ENCODE measurements at places on chromosomes 16 and 17. TPM values are rescaled to one million over a fixed set of nuclear protein-coding genes. Genes with fewer than 3 reads are reported as not detected.

DNA sequence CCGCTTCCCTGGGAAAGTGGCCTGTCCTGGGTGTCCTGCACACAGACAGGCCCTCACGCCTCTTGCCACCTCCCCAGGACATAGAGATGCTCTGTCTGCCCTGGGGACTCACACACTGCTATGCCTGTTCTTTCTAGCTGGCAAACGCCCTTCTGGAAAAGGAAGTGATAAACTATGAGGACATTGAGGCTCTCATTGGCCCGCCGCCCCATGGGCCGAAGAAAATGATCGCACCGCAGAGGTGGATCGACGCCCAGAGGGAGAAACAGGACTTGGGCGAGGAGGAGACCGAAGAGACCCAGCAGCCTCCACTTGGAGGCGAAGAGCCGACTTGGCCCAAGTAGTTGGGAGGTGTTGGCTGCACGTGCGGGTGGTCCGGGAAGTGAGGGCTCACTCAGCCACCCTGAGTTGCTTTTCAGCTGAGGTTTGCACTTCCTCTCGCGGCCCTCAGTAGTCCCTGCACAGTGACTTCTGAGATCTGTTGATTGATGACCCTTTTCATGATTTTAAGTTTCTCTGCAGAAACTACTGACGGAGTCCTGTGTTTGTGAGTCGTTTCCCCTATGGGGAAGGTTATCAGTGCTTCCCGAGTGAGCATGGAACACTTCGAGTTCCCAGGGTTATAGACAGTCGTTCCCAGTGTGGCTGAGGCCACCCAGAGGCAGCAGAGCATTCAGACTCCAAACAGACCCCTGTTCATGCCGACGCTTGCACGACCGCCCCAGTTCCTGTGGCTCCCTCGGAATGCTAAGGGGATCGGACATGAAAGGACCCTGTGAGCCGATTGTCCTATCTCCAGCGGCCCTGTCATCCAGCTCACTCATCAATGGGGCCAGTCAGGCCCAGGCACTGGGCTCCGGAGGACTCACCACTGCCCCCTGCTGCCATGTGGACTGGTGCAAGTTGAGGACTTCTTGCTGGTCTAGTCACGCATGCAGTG lies 3.5 kb upstream of the RPL13 start:
- DNase-seq, result no peak

- DNase-seq, result no peak
Measured at GRCh38 chr17:36500745-36501225, 14.3 kb downstream of the ZNHIT3 start.

- no peak for DNase-seq
Measured at GRCh38 chr17:73984941-73985340, 218.5 kb upstream of the RPL38 start.

- no peak for DNase-seq
Measured at GRCh38 chr17:6903326-6903900, 71.9 kb upstream of the TEKT1 start.

- no peak for DNase-seq
Measured at GRCh38 chr17:64968652-64969501, 49.6 kb upstream of the LRRC37A3 start.

DNA sequence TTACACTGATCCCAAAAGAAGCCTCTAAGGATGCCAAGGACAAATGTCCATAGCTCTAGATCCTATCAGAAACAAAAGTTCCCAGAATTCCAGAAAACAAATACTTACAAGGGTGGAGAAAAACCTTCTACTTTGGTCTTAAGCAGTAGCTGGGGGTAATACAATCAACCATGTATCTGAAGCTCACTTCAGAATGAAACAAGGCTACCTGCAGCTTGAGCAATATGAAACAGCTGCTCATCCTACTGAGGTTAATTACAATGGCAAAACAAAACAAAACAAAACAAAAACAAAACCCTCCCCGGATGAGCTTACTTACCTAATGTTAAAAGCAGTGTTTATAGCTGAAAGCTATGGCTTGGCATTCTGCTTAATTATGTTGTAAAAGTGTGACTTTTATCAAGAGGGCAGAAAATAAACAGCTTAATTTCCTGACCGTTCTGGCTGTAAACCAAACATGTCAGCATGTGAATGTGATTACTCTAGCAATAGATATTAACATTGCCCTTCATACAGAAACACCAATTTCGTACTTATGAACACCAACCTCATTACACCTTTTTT lies 10.5 kb downstream of the PDZD9 start:
- no peak for DNase-seq

DNA sequence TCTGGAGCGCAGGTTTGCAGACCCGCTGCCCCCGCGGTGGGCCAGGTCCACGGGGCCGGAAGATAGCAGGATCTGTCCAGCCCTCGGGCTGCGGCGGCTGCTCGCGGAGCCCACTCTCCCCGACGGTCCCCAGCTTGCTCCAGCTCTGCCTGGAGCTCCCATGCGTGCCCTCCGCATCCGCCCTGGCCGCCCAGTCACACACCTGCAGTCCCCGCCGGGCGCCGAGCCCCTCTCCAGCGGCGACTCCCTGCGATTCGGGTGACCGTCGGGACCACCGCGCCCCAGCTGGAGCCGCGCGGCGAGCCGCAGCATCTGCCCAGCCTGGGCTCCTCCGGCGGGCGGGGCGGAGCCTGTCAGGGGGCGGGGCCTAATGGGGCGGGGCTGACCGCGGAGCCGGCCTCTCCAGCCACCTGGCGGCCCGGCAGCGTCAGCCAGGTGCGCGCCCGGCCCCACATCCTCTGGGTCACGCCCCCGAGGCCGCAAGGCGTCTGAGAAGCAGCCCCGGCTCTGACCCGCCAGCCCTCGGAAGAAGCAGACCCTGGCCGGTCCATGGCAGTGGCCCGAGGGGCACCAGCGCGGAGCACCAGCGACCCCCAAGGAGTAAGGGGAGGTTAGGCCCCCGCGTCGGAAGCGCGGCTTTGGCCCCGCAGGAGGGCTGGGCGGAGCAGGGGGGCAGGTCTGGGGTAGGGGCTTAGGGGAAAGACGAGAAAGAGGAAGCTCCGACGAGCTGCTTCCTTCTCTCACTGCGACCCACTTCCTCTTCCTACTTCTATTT lies at the start of gene PIK3R5:
Gene PIK3R5, minus strand, starts transcription at position 314 of the 775 bp plus-strand sequence. CDS start 54,213 bp downstream, outside the sequence.
- DNase-seq, result no peak

- DNase-seq, result no peak
Measured at GRCh38 chr17:53628011-53628410, 194.7 kb upstream of the KIF2B start.

GRCh38 chr16:85003725-85004586 lies 7.4 kb downstream of the ZDHHC7 start:
- no peak for DNase-seq

DNA sequence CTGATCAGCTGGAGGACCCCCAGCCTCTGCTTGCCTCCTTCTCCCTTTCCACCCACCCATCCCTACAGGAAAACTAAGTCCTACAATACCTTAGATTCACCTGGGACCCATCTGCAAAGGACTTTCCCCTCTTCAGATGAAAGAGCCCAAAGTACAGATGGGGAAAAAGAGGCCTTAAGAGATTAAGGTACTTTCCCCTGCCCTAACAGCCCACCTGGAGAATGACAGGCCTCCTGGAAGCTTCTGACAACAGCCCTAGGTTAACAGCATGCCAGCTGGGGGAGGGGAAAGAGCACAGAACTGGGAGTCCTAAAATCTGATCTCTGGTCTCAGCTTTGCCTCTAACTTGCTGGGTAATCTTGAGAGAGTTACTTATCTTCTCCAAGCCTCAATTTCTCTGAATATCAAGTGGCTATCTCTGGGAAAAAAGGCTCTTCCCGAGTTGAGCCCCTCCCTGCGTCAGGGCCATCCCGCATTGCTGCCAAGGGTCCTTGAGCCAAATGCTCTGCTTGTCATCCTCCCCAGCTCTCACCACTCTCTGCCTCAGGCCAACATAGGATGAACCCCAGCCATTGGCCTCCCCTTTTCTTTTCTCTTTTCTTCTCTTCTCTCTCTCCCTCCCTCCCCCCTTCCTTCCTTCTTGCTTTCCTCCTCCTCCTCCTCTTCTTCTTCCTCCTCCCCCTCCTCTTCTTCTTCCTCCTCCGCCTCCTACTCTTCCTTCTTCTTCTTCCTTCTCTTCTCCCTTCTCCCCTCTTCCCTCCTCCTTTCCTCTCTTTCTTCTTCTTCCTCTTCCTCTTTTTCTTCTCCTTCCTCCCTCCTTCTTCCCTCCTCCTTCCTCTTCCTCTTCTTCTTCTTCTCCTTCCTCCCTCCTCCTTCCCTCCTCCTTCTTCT lies 22.5 kb upstream of the SP6 start:
- no peak for DNase-seq

DNA sequence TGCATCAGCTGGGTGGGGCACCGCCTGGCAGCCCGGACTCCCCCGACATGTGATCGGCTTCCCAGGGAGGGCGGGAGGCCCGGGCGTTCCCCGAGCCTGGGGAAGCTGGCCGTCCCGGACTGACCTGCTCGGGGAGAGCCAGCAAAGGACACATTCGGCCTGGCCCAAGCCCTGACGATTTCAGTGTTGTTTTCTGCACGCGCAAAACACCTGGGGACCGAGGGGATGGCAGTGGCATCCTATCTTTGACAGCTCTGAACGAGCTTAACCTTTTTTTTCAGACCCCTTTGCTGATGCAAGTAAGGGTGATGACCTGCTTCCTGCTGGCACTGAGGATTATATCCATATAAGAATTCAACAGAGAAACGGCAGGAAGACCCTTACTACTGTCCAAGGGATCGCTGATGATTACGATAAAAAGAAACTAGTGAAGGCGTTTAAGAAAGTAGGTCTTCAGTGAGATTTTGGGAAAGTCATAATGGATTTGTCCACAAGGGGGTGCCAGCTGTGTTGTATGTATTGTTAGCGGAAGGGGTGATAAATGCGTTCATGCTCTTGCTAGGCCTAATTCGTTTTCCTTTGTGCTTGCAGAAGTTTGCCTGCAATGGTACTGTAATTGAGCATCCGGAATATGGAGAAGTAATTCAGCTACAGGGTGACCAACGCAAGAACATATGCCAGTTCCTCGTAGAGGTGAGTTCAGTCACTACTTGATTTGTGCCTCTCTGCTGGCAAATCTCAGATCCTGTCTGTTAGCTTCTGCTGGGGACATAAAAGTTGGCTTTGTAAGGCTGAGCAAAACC lies 1.0 kb downstream of the EIF1 start:
- DNase-seq, result no peak

DNA sequence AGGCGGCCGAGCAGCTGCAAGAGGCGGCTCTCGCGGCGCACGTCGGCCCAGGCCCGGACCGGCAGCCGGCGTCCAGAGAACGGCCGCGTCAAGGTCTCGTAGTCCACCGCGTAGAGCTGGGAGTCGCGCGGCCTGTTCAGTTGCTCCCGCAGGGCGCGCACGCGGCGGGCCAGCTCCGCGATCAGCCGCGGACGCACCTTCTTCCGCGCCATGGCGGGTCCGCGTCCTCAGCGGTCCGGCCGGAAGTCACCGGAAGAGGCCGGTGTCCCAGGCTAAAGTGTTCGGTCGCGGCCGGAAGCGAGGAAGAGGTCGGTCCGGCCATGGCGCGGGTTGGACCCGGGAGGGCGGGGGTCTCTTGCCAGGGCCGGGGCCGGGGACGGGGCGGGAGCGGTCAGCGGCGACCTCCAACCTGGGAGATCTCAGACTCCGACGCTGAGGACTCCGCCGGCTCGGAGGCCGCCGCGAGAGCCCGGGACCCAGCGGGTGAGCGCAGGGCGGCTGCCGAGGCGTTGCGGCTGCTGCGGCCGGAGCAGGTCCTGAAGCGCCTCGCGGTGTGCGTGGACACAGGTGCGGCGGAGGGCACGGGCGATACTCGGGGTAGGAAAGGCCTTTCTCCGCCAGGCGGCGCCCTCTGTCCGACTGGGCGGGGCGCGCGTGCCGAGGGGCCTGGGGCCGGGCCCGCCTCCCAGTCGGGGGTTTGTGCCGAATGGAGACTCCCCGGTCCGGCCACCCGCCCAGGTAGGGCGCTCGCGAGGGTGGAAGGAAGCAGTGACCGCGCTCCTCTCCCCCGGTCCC lies at the start of gene MRPS34:
Gene MRPS34, minus strand, starts transcription at position 227 of the 795 bp plus-strand sequence. Its CDS starts 15 bp downstream, at position 212.
- no peak for DNase-seq

GRCh38 chr17:1108765-1109605 lies 70.8 kb downstream of the ABR start:
- peak; percentile 87 for DNase-seq

DNA sequence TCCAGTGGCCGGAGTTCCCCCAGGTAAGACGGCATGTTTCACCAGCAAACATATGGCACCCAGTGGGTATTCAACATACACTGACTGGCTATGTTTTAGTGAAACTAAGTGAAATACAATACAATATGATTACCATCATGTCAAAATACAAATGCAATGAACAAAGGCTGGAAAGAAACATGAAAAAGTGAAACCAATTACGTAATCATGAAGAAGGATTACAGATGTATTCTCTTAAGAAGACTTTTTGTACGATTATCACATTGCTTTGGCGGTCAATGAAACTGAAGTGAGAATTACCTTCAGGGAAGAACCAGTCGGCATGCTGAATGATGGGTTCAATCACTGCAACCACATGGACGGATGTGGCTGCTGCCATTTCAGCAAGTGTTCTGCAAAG lies 71.7 kb downstream of the ARHGAP17 start:
- no peak for DNase-seq

- no peak for DNase-seq
Measured at GRCh38 chr17:8618825-8619224, 11.7 kb downstream of the MYH10 start.

DNA sequence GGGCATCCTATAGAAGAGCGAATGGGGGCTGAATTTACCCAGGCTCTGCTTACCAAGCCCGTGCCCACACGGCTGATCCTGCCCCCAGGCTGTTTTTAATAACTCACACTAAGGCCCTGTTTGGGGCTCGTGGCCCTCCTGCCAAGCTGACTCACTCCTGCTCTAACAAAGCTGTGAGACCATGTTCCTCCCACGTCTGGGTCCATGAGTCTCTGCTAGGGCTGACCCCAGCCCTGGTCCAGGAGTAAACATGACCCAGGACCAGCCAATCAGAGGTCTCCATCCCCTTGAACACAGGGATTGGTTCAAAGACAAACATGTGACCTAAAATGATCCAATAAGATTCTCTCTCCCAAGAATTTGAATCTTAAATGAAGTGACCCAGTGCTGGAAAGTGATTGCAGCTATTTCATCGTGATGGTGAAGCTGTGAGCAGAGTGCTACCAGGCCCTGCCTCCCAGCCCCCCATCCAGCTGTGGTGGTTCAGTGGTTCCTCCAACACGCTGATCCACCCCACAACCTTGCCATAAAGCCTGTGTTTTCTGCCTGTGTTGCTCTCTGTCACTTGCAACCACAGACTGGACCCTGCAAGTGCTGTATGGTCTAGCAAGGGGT lies 57.2 kb downstream of the C16orf82 start:
- no peak for DNase-seq

GRCh38 chr17:12592941-12593340 lies 72.7 kb upstream of the MYOCD start:
- no peak for DNase-seq

GRCh38 chr16:57265850-57266530 lies 18.5 kb downstream of the PLLP start:
- DNase-seq, result no peak

DNA sequence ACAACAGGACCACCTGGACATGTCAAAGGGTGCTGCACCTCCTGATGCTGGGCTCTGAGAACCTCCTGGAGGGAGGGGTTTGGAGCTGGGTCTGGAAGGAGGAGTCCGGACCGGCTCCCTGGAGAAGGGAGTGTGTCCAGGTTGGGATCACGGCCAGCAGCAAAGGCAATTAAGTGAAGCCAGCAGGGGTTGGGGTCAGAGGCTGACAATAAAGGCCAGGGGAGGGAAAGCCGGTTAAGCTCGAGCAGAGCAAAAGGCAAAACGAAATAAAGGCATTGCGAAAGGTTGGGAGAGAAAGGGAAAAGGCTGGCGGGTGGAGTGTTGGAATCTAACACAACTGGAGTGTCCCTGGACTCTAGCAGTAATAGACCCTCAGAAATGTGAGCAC lies 992 bp upstream of the CACNG4 start:
- no peak for DNase-seq

KRT40 gene
- not detected for total RNA-seq

PLA2G10 gene
- total RNA-seq, result not detected

SLX1B gene
- total RNA-seq, result 18.9 TPM

GSG1L gene
- total RNA-seq, result not detected

PIMREG gene
- 0.74 TPM for total RNA-seq

LLGL2 gene
- 44.9 TPM for total RNA-seq
